ENCODE measurements at places on chromosomes 2 and 18.

GRCh38 chr2:8329660-8330622 lies 351.9 kb upstream of the ID2 start:
- DNase-seq: no peak

GRCh38 chr2:179266271-179266670 lies 1.6 kb upstream of the SESTD1 start:
- DNase-seq: no peak

- DNase-seq: peak; percentile 64
Observed at GRCh38 chr2:159349674-159350299, 63.3 kb upstream of the WDSUB1 start.

DNA sequence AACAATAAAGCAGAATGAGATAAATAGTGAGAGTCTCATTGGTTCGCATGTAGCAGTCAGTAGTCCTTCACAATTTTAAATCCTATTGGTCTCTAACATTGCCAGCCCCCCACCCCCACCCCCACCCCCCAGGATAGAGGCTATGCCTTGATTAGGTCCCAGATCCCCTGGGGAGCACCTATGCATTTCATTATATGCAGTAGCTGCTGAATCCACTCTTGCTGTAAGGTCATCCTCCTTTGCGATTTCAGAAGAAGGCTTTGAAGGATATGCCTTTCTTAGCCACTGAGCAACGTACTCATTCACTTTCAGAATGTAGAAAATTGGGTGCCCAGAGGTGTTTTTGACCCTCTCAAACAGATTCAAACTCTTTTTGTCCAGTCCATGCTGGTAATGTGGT lies 382.8 kb upstream of the GALNT5 start:
- DNase-seq: no peak

GRCh38 chr2:222372993-222373392 lies 51.4 kb upstream of the SGPP2 start:
- DNase-seq: no peak

- DNase-seq: no peak
Observed at GRCh38 chr18:58344861-58345463, 283.9 kb downstream of the ALPK2 start.

DNA sequence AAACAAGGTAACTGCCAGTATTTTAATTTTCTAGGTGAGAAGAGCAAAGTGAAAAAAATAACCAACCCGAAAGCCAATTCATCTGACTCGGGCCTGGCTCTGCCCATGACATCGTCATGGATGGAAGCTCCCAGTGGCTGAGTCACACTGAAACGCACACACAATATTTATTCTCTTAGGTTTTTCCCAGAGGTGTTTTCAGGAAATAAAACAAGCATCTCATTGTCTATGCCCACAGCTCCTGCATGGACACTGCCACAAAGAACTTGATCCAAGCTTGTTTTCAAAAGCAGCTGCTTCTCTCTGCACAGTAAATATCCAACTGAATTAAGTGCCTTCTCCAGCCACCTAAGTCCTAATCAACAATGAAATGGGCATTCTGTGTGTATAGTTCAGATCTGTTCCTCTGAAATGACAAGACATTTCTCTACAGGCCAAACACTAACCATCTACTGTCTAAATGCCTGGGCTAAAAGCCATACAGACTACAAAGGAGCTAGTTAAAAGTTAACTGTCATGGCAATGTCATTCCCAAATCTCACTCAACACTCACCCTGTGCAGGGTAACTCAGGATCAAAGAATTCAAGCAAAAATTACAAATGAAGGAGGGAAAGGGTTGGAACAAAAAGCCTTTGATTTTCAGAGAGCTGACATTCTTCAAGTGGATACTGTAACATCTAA lies 62.9 kb downstream of the RPL31 start:
- DNase-seq: peak; percentile 84

DNA sequence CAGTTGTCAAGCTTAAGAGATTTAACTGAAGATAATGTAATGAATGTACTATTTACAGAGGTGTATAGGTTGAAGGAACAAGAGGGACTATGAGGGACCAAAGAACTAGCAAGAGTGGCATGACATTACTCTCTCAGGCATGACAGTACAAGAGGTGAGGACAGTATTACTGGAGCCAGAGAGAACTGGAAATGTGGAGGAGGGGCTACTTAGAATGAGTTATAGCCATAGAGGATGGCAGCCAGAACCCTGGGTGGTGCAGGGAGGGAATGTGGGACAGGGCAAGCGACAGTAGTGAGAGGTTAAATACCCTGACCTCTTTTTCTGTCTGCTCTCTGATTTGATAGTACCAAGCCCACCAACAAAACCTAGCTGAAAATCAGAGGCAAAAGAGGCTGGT lies 122.6 kb upstream of the UGP2 start:
- no peak for DNase-seq
